ENCODE measurements at places on chromosomes 5 and 9.

GRCh38 chr9:126614088-126614454 is 343 bp downstream of the LMX1B start:
- peaks cover 88% of the 10 kb centered on the region for H3K27me3 ChIP-seq
- H3K4me1 ChIP-seq = peaks cover 34% of the 10 kb centered on the region
- no peak overlapping the region for H3K27ac ChIP-seq
- no peak for DNase-seq

- no peak for DNase-seq
- no peaks in the 10 kb centered on the region for H3K27me3 ChIP-seq
- H3K4me3 ChIP-seq = no peak overlapping the region
- H3K36me3 ChIP-seq = peaks cover 3% of the 10 kb centered on the region
Observed at GRCh38 chr9:4259489-4259888, 40.4 kb downstream of the GLIS3 start.

GRCh38 chr9:17052626-17053025 is 82.2 kb upstream of the CNTLN start:
- H3K36me3 ChIP-seq = no peaks in the 10 kb centered on the region
- no peaks in the 10 kb centered on the region for H3K4me1 ChIP-seq
- no peak overlapping the region for H3K27ac ChIP-seq
- no peaks in the 10 kb centered on the region for H3K27me3 ChIP-seq
- no peak for DNase-seq

DNA sequence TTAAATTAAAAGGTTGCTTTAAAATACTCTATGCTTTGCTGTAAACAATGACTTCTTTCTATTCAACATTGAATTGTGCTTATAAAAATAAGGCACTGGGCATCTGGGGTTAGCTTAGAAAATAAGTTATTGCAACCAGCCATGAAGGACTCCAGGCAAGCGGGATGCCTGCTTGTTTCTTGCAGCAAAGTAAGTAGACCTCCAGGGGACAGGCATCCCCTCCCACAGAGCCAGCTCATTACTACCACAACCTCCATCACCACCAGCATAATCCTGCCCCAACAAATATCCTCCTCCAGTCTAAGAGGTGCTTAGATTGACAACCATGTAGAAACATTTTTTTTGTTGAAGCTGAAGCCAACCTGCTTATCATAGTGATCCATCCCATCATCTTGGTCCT is 190.4 kb downstream of the TARS1 start:
- peaks cover 12% of the 10 kb centered on the region for H3K36me3 ChIP-seq
- no peak for DNase-seq
- H3K4me1 ChIP-seq = no peaks in the 10 kb centered on the region
- no peak overlapping the region for H3K4me3 ChIP-seq

- H3K4me3 ChIP-seq = no peak overlapping the region
- peaks cover 81% of the 10 kb centered on the region for H3K27me3 ChIP-seq
- H3K36me3 ChIP-seq = no peaks in the 10 kb centered on the region
- no peak for DNase-seq
- peaks cover 2% of the 10 kb centered on the region for H3K4me1 ChIP-seq
- H3K27ac ChIP-seq = no peak overlapping the region
Observed at GRCh38 chr9:124495126-124496074, 11.8 kb downstream of the NR5A1 start.

- no peaks in the 10 kb centered on the region for H3K36me3 ChIP-seq
- no peaks in the 10 kb centered on the region for H3K27me3 ChIP-seq
- no peak for DNase-seq
- H3K27ac ChIP-seq = no peak overlapping the region
- H3K4me1 ChIP-seq = peaks cover 7% of the 10 kb centered on the region
Observed at GRCh38 chr9:116451500-116452115, 235.5 kb upstream of the TRIM32 start.

GRCh38 chr5:82758881-82759280 is 318.3 kb downstream of the TMEM167A start:
- no peaks in the 10 kb centered on the region for H3K36me3 ChIP-seq
- H3K4me3 ChIP-seq = no peak overlapping the region
- H3K4me1 ChIP-seq = no peaks in the 10 kb centered on the region

- peaks cover 2% of the 10 kb centered on the region for H3K4me1 ChIP-seq
- no peak overlapping the region for H3K27ac ChIP-seq
- peak; percentile 31 for DNase-seq
- H3K4me3 ChIP-seq = no peak overlapping the region
- no peaks in the 10 kb centered on the region for H3K27me3 ChIP-seq
Observed at GRCh38 chr9:112447283-112447761, 39.3 kb upstream of the KIAA1958 start.

GRCh38 chr5:180832638-180833068 is 28.4 kb downstream of the ZFP62 start:
- peaks cover 15% of the 10 kb centered on the region for H3K4me1 ChIP-seq
- no peaks in the 10 kb centered on the region for H3K27me3 ChIP-seq
- H3K4me3 ChIP-seq = peak overlapping the region; percentile 98
- peaks cover 49% of the 10 kb centered on the region for H3K36me3 ChIP-seq

- H3K27ac ChIP-seq = no peak overlapping the region
- no peak for DNase-seq
- H3K4me1 ChIP-seq = no peaks in the 10 kb centered on the region
- peaks cover 5% of the 10 kb centered on the region for H3K27me3 ChIP-seq
Observed at GRCh38 chr9:85173967-85174366, 504.4 kb downstream of the NTRK2 start.

GRCh38 chr9:109428854-109429253 is 69.3 kb downstream of the PTPN3 start:
- H3K27ac ChIP-seq = no peak overlapping the region
- no peak overlapping the region for H3K4me3 ChIP-seq
- DNase-seq = peak; percentile 36
- H3K36me3 ChIP-seq = no peaks in the 10 kb centered on the region
- no peaks in the 10 kb centered on the region for H3K27me3 ChIP-seq
- no peaks in the 10 kb centered on the region for H3K4me1 ChIP-seq

DNA sequence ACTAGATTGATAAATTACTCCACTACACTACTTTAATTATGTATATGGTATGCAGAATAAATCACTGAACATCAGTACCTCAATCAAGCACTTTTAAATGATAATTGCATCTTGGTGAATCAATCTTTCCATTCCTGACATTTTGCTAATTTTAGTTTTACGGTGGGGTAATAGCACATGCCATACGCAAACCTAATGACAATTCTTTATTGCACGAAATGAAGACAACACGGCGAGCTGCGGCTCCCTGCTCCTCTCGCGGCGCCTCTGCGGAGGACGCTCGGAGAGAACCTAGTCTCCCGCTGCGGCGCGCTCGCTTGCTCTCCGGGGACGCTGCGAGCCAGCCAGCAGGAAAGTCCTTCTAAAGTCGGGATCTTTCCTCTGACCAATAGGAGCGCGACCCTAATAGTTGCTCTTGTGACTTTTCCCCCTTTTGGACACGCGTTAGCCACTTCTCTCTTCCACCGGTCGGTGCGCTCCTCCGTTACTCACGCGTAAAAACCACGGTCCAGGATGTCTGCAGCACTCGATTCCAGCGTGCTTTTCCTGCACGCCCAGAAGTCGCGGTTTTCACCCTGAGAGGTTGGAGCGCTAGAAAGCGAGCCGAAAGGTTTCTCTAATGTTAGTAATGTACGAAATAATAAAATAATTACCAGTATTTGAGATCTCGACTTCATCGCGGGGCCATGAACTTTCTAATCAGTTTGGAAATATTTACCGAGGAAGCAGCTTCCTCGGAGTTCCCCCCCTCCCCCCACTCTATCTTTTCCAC is 1.0 kb upstream of the MEF2C start:
- peak; percentile 86 for DNase-seq
- peak overlapping the region; percentile 91 for H3K4me3 ChIP-seq

DNA sequence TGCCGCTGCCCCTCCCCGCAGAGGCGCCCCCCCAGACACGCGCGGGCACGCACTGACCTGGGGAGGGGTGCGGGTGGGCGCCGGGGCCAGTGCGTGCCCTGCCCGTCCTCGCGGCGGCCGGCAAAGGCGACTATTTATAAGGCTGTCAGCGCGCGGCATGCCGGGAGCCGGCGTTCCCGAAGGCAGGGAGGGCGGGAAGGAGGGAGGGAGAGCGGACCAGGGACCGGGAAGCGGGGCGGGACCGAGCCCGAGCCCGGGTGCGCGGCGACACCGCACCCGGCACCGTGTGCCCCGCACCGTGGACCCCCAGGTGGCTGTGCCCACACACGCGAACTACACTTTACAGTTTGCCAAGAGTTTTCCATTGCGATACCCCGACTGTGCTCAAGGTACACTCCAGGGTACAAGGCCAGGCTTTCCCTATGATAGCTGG is at the start of gene AK1:
Gene AK1, minus strand, starts transcription at position 110 of the 433 bp plus-strand sequence. CDS start 3,058 bp downstream, outside the sequence.
- H3K27me3 ChIP-seq = no peaks in the 10 kb centered on the region
- H3K4me3 ChIP-seq = peak within 1 kb of the TSS; percentile 90
- DNase-seq = peak; percentile 74
- H3K4me1 ChIP-seq = peaks cover 44% of the 10 kb centered on the region
- peaks cover 16% of the 10 kb centered on the region for H3K36me3 ChIP-seq

DNA sequence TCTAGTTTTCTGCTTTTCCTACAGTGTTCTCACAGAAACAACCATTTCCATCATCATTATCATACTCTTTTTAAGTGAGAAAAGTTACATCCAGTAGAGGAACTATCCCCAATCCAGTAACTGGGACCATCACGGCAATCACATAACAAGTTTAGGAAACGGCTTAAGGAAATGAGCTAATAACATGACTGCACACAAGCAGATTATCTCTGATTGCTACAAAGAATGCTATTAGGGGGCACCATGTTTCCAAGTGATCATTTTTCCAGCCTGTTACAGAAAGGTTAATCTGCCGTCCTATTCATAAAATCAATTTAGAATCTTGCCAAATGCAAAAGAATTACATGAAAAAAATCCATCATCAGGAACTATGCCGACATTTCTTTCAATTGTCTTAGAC is 94.6 kb downstream of the EFNA5 start:
- no peaks in the 10 kb centered on the region for H3K36me3 ChIP-seq
- peaks cover 8% of the 10 kb centered on the region for H3K4me1 ChIP-seq
- DNase-seq = no peak
- no peak overlapping the region for H3K4me3 ChIP-seq
- no peak overlapping the region for H3K27ac ChIP-seq

- DNase-seq = peak; percentile 28
- H3K27ac ChIP-seq = peak overlapping the region; percentile 64
- H3K4me1 ChIP-seq = peaks cover 20% of the 10 kb centered on the region
- peaks cover 29% of the 10 kb centered on the region for H3K36me3 ChIP-seq
- peak overlapping the region; percentile 96 for H3K4me3 ChIP-seq
Observed at GRCh38 chr5:179906795-179907555, 722 bp downstream of the TBC1D9B start.

DNA sequence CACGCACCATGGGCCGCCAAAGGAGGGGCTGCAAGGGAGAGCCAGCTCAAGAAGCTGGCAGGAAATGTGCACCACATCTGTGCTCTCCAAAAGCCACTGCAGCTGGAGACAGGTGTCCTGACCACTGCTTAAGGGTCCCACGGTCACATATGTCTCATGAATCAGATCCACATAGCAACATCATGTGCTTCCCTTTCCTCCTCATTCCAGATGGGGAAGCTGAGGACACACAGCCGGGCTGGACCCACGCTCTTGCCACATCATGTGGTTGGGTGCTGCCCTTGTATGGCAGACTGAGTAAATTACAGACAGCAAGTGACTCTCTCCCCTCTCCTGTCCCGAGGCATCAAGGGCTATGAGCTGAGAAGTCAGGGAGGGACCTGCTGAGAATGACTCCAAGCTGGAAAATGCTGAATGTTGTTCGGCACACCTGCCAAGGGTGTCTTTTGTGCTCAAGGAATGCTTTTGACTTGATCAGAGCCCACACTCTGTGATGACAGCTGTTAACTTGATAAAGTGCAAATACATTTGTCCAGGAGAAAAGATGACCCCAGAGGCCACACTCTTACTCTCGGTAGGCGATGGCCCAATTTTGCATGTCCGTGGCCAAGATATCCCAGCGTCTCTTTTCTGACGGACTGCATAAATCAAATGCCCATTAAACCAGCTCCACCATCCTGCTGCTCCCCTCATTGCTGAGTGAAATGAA is 58.2 kb downstream of the NSUN2 start:
- no peak overlapping the region for H3K4me3 ChIP-seq

DNA sequence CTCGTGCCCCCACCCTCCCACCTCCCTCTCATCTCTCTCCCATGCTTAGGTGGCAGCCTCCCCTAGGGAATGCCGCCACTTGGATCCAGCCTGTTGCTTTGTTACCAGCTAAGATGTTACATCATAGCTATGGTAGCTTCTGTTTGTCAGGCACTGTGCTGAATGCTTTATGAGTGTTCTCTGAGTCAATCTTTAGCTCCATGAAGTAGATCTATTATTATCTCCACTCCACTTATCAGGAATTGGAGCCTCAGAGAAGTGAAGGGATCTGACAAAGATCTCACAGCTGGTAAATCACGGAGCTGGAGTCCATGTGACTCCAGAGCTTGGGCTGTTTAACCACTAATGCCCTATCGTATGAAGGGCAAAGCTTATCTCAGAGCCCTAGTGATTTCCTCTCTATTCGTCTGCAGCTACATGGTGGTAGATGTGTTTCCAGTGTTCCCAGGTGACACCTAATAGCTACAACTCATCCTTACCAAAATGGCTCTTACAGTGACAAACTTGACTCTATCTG is 54.1 kb downstream of the GARNL3 start:
- peak; percentile 65 for DNase-seq
- peaks cover 70% of the 10 kb centered on the region for H3K27me3 ChIP-seq
- no peak overlapping the region for H3K27ac ChIP-seq
- H3K4me3 ChIP-seq = no peak overlapping the region

DNA sequence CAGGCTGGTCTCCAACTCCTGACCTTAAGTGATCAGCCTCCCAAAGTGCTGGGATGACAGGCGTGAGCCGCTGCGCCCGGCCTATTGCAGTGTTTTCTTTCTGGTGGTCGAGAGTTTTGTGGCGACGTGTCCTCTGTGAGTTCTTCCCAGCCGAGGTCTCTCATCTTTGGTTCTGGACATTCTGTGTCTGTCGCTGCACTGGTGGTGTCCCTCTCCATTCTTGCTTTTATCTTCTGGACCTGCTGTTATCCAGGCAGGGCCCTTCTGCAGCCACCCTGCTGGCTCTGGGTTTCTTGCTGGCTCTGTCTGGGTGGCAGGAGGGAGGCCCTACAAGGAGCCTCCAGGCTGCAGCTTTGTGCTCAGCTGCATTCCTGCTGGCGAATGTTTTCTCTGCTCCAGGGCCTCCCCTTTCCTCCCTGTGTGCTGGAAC is 49.1 kb upstream of the EXOC3 start:
- peaks cover 38% of the 10 kb centered on the region for H3K4me1 ChIP-seq
- no peak overlapping the region for H3K4me3 ChIP-seq
- DNase-seq = peak; percentile 67
- peaks cover 9% of the 10 kb centered on the region for H3K36me3 ChIP-seq
- no peaks in the 10 kb centered on the region for H3K27me3 ChIP-seq
- H3K27ac ChIP-seq = peak overlapping the region; percentile 44

GRCh38 chr5:82610686-82611085 is 332.5 kb upstream of the RPS23 start:
- H3K4me1 ChIP-seq = no peaks in the 10 kb centered on the region
- no peak for DNase-seq
- H3K36me3 ChIP-seq = no peaks in the 10 kb centered on the region
- no peaks in the 10 kb centered on the region for H3K27me3 ChIP-seq

- DNase-seq = peak; percentile 91
- H3K27me3 ChIP-seq = no peaks in the 10 kb centered on the region
- peak overlapping the region; percentile 91 for H3K27ac ChIP-seq
- peaks cover 71% of the 10 kb centered on the region for H3K4me1 ChIP-seq
- H3K4me3 ChIP-seq = no peak overlapping the region
- peaks cover 24% of the 10 kb centered on the region for H3K36me3 ChIP-seq
Observed at GRCh38 chr5:172901012-172901780, 58.0 kb upstream of the RPL26L1 start.

GRCh38 chr5:16897284-16897704 is 38.8 kb downstream of the MYO10 start:
- peaks cover 17% of the 10 kb centered on the region for H3K4me1 ChIP-seq
- DNase-seq = peak; percentile 81
- no peak overlapping the region for H3K27ac ChIP-seq
- H3K4me3 ChIP-seq = no peak overlapping the region
